ENCODE measurements at places on chromosomes 12 and 14.

- DNase-seq, result no peak
These were observed 1325.1 kb downstream of the SLC16A7 start for GRCh38 chr12:60920841-60921495.

DNA sequence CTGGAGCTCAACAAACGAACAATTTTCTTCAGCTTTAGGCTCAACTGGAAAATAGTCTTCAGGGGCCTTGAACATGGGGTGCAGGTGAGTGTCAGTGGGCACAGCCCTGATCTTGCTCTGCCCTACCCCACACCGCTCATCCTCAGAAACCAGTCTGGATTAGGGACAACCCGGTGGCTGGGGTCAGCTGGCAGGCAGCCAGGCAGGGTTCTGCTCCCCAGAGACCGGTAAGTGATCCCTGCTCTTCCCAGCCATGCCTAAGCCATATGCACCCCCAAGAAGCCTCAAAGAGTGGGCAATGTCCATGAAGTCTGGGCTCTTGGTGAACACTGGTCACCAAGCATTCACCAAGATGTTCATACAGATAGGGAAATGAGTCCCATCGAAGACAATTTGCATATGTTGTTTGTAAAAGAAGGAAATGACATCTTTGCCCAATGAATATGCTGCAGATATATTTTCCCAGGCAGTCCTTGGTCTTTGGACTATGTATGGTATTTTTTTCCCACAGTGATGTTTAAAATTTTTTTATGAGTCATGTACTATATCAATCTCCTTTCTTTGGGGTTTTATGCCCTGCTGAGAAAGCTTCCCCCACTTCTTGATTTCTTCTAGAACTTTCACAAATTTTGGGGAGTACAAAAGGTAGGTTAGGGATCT is 63.9 kb upstream of the VASH1 start:
- DNase-seq, result no peak

- no peak for DNase-seq
These were observed 255.4 kb downstream of the DAD1 start for GRCh38 chr14:22333422-22334274.

DNA sequence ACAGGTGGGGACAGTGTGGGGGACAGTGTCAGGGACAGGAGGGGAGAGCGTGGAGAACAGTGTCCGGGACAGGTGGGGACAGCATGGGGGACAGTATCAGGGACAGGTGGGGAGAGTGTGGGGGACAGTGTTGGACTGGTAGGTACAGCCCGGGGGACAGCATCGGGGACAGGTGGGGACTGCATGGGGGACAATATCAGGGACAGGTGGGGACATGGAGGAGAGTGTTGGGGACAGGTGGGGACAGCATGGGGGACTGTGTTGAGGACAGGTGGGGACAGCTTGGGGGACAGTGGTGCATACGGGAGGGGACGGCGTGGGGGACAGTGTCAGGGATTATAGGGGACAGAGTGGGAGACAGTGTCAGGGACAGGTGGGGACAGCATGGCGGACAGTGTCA is 212.3 kb downstream of the TMEM121 start:
- DNase-seq, result no peak

GRCh38 chr14:33357225-33358010 is 418.7 kb downstream of the NPAS3 start:
- no peak for DNase-seq

GRCh38 chr12:2624543-2625288 is 170.1 kb upstream of the FKBP4 start:
- DNase-seq, result peak; percentile 45

- no peak for DNase-seq
These were observed 118.0 kb downstream of the SINHCAF start for GRCh38 chr12:31207799-31208465.

DNA sequence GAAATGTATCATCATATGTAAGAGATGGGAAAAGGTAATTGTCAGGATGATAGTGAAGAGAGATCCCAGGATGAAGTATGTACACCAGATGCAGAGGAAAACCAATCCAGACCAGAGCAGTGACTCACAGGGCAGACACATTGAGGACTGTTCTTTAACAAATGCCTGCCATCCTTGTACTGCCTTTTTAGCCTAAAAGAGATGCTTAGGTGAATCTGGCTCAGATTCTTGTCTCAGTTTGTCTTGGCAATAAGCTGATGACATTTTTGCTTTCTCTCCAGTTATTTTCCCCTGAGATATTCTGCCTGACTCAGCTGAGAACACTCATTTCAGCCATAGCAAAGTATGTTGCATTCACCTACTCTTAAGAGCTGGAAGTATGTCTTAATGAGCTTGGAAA is 405.3 kb upstream of the USP15 start:
- no peak for DNase-seq

- no peak for DNase-seq
These were observed 19.1 kb downstream of the FBXW8 start for GRCh38 chr12:116929885-116930284.

- DNase-seq, result no peak
These were observed 38.8 kb downstream of the FBXO21 start for GRCh38 chr12:117151403-117152031.

DNA sequence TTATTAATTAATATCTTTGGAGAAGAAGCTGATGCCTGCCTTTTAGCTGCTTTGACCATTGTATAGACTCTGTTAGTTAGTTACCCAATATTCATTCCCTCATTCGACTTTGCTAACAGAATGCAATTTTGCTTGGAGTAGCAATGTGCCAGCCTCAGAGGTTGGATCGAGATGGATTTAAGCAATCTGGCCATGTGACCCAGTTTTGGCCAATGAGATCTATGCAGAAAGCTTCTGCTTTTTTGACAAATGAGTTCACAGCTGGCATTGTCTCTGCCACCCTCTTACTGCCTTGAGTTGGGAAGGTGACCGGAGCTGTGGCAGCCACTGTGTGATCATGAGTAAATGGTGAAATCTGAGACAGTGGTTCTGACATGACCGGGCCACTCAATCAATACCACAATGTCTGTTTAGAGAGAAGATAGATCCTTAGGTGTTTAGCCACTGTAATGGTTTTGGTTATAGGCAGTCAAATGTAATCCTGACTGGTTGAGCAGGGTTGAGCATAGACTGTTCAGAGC is 74.9 kb upstream of the MED13L start:
- no peak for DNase-seq

GRCh38 chr12:101634724-101635123 is 40.0 kb downstream of the MYBPC1 start:
- no peak for DNase-seq

DNA sequence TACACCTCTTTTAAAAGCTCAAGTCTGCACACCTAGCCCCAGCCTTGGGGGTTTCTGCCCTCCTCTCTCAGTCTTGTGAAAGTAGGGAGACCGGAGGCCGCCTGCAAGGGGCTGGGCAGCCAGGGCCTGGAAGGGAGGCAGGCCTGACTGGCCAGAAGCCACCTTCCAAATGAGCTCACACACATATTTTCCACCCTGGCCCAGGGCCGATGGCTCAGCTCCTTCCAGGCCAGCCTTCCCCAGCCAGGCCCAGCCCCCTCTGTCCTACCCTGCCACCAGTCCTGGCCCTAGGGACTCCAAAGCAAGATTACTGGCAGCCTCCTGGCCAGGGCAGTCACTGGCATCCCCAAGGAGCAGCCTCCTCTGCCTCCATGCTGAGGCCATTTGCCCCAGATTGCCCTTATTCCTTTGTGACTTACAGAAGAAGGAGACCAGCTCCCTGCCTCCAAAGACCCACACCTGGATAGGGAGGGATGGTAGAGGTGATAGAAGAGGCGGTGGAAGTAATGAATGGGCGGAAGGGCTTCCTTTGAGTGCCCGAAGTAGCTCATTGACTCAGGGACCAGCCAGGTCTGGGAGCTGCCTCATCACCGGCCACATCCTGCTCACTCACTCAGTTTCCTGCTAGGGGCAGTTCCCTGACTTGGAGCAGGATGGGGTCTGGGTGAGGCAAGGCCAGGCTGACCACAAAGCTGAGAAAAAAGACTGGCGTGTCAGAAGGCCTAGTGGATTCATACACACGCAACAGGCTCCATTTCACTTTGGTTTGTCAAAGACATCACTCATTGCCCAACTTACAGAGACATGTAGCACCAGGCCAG is 14.8 kb downstream of the MMP14 start:
- no peak for DNase-seq

- no peak for DNase-seq
These were observed 2.7 kb downstream of the SERPINA11 start for GRCh38 chr14:94449930-94450329.

- DNase-seq, result no peak
These were observed 113.7 kb upstream of the MYF6 start for GRCh38 chr12:80593766-80594165.

Measured in SK-N-SH (cell line).